ENCODE measurements at places on chromosomes 13 and 19.

GRCh38 chr19:1904860-1905109, 414 bp upstream of the ADAT3 start:
- no peak for DNase-seq

DNA sequence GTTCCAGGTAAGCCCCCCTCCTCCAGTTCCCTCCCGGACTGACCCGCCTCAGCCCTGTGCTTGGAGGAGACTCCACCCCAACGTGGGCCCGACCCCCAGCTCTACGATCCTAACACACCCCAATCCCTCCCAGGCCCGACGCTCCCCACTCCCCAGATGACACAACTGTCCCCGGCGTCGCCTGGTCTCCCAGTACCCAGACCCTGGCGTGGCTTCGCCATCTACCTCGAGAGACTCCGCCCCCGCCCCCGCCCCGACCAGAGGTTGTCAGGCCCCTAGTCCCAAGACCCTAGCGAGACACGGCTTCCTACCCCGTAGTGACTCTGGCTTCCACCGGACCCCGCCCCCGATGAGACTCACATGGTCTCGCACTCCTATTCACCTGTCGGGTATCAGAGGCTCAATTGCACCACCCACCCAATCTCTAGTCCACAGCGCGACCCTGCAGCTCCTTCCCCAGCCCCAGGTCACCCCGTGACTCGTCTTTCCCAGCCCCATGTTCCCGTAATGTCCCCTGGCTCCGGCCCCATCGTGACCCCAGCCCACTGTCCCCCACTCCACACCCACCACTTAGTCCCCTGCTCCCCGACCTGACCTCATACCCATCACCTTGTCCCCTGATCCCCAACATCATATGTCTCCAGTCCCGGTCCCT, 2.9 kb downstream of the CD37 start:
- DNase-seq = no peak

- peak; percentile 21 for DNase-seq
These were observed 191.1 kb downstream of the RGCC start for GRCh38 chr13:41648314-41648935.

GRCh38 chr19:49927526-49928264, 1.3 kb upstream of the ATF5 start:
- DNase-seq = no peak

GRCh38 chr19:42081584-42082203, 5.7 kb downstream of the ZNF574 start:
- DNase-seq = no peak

DNA sequence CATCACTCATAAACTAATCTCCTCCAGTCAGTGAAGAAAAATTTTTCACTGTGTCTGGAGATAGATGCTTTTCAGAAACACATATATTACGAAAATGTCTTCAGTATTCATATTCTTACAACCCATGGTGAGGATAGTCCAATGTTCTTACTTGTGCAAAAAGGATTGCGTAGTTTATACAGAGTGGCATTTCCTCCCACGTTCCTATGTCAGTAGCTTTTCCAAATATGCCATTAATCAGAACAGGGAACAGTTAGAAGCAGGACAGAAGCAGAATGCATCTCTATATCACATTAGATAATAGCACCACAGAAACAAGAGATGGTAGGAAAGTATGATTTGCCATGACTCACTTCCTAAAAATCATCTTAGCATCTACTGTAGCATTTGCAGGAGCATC, 282.9 kb downstream of the SLITRK5 start:
- no peak for DNase-seq

GRCh38 chr13:84528408-84529070, 646.3 kb upstream of the SLITRK1 start:
- DNase-seq = no peak

DNA sequence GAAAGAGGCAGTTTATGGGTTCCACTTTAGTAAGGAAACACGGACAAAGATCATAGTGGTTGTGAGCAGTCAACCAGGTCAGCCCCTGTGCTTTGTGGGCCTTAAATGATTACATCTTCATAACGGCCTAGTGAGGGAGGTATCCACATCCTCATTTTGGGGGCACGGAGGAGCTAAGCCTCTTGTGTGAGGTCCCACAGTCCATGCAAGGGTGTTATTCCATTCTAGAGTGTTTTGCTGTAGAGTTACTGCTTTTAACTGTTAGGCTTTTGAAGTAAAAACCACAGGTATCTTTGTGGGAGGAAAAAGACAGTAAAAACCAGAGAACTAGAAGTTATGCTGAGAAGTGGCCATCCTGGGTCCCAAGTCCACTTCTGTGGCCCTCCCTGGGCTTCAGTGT, 4.0 kb downstream of the NOP53 start:
- DNase-seq = no peak

DNA sequence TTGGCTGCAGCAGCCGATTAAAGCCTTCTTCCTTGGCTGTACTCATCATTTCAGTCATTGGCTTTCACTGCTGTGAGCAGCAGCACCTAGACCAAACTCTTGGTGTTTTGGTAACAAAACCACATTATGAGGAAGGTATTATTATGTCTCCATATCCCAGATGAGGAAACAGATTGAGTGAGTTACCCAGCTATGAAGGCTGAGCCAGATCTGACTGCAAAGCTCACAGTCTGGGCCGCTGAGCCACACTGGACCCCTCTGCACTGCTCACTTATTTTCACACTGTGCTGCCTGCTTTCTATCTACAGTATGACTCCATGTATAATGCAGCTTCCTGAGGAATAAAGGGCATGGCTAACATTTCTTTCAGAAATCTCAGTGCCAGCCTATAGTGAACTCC, 24.5 kb downstream of the CRYL1 start:
- DNase-seq = no peak

GRCh38 chr19:38307076-38307475, 3.0 kb downstream of the C19orf33 start:
- no peak for DNase-seq

GRCh38 chr13:88586263-88586662, 915.1 kb downstream of the SLITRK5 start:
- no peak for DNase-seq

- no peak for DNase-seq
These were observed 67.7 kb downstream of the EPSTI1 start for GRCh38 chr13:42924344-42924743.

GRCh38 chr13:111559612-111560403, 239.4 kb downstream of the TEX29 start:
- DNase-seq = no peak

- DNase-seq = no peak
These were observed 142.6 kb downstream of the PCDH9 start for GRCh38 chr13:67087527-67087926.

DNA sequence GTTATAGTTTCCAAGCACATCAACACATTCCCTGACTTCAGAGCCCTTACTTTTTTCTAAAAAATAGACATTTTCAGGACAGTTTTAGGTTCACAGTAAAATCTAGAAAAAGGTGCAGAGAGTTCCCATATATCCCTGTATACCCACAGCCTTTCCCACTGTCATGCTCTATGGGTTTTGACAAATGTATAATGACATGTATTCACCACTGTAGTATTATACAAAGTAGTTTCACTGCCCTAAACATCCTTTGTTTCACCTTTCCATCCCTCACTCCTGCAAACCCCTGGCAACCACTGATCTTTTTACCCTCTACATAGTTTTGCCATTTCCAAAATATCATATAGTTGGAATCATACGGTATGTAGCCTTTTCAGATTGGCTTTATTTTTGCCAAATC, 15.6 kb downstream of the NAA16 start:
- no peak for DNase-seq

GRCh38 chr13:27043013-27043412, 128.6 kb downstream of the USP12 start:
- peak; percentile 90 for DNase-seq

Data from AG04450 (cell line).